ENCODE measurements at places on chromosomes 11 and 22. TPM values are rescaled to one million over a fixed set of nuclear protein-coding genes. Genes with fewer than 3 reads are reported as not detected.

DNA sequence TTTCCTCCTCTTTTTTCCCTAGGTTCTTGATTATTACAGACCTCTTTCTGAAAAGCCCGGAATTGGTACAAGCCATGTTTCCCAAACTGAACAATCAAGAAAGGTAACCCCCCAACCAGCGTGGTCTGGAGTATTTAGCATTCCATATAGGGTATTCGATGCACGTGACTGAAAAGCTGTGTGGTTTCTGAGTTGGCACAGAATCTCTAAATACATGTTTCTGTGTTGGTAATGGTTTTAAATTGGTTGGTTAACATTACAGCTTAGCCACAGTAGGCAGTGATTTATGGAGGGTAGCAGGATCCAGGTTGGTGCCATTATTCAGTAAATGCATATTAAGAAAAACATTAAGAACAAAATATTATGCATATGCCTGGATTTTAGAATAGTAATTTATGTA, 46.8 kb downstream of the ATXN10 start:
- no peak for DNase-seq
- no peaks in the 10 kb centered on the region for H3K27me3 ChIP-seq
- H3K27ac ChIP-seq = no peak overlapping the region
- no peak overlapping the region for H3K4me3 ChIP-seq
- peaks cover 4% of the 10 kb centered on the region for H3K4me1 ChIP-seq

- peaks cover 11% of the 10 kb centered on the region for H3K4me1 ChIP-seq
- 0 out of 2 replicates have a peak overlapping the region, but pooled peaks have one; percentile 6 for H3K4me3 ChIP-seq
- peak overlapping the region; percentile 11 for H3K27ac ChIP-seq
- H3K36me3 ChIP-seq = no peaks in the 10 kb centered on the region
- peak; percentile 22 for DNase-seq
Measured at GRCh38 chr22:41367680-41368542, 13.8 kb upstream of the TEF start.

DNA sequence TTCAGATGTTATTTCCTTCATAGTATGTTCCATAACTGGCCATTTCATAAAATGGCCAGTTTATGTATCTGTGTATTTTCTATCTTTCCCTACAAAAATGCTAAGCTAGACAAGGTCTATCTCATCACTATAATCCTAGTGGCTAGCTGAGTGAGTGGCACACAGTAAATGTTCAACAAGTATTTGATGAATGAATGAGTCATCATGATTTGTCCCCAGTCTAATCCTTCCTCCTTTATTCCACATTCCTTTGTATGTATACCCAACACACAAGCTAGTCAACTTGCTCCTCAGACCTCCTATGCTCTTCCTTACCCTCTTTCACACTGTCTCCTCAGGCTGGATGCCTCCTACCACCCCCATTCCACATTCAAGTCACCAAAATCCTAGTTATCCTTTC, 12.5 kb downstream of the APLNR start:
- peak; percentile 53 for DNase-seq
- H3K27ac ChIP-seq = no peak overlapping the region
- no peaks in the 10 kb centered on the region for H3K27me3 ChIP-seq
- no peak overlapping the region for H3K4me3 ChIP-seq

- no peak for DNase-seq
- no peaks in the 10 kb centered on the region for H3K4me1 ChIP-seq
- no peak overlapping the region for H3K4me3 ChIP-seq
- peaks cover 95% of the 10 kb centered on the region for H3K27me3 ChIP-seq
Measured at GRCh38 chr11:32434356-32435151, 785 bp downstream of the WT1 start.

MUS81 gene
- 23.7 TPM for total RNA-seq

GRCh38 chr11:124745835-124746620, 6.0 kb downstream of the VSIG2 start:
- H3K4me3 ChIP-seq = peak overlapping the region; percentile 58
- H3K36me3 ChIP-seq = no peaks in the 10 kb centered on the region

DNA sequence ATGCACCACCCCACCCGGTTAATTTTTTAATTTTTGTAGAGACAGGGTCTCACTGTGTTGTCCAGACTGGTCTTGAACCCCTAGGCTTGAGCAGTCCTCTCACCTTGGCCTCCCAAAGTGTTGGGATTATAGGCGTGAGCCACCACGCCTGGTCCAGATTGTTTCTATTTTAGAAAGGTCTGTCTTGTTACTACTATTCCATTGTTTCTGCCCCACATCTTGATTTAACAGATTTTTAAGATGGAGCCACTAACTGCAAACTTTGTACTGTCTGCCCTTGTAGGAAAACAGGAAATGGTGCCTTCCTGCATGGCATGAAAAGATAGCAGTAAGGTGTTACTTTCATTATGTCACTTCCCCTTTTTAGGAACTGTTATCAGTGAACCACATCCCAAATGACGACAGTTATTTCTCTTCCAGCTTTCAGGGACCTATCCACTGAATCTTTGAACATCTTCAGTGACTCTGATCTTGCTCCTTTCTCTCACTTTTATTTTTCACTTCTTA, 23.2 kb downstream of the TAF1D start:
- H3K27me3 ChIP-seq = no peaks in the 10 kb centered on the region
- no peak overlapping the region for H3K4me3 ChIP-seq
- no peak overlapping the region for H3K27ac ChIP-seq
- peaks cover 26% of the 10 kb centered on the region for H3K36me3 ChIP-seq
- no peaks in the 10 kb centered on the region for H3K4me1 ChIP-seq

FERMT3 gene
- total RNA-seq = 0.56 TPM

GRCh38 chr11:44923115-44923514, 27.6 kb downstream of the TP53I11 start:
- no peaks in the 10 kb centered on the region for H3K4me1 ChIP-seq
- no peak for DNase-seq
- no peak overlapping the region for H3K27ac ChIP-seq

DNA sequence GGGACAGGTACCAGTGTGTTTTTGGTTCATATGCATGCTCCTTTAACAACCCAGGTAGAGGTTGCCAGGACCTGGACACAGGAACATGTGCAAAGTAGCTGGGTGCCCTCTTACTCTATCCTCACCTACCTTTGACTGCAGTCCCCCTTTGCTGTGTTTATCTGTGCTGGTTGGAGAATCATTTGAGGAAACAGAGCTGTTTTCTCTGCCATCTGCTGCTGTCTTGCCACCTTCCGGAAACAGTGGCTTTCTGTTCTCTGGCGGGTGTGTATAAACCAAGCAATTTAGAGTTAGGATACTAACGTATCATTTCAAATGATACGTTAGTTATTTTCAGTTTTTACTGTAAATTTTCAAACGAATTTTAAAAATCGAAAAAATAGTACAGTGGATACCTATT, 171.9 kb upstream of the TTC12 start:
- H3K27me3 ChIP-seq = no peaks in the 10 kb centered on the region
- no peak overlapping the region for H3K27ac ChIP-seq
- H3K36me3 ChIP-seq = no peaks in the 10 kb centered on the region
- no peaks in the 10 kb centered on the region for H3K4me1 ChIP-seq
- H3K4me3 ChIP-seq = no peak overlapping the region
- DNase-seq = no peak

DNA sequence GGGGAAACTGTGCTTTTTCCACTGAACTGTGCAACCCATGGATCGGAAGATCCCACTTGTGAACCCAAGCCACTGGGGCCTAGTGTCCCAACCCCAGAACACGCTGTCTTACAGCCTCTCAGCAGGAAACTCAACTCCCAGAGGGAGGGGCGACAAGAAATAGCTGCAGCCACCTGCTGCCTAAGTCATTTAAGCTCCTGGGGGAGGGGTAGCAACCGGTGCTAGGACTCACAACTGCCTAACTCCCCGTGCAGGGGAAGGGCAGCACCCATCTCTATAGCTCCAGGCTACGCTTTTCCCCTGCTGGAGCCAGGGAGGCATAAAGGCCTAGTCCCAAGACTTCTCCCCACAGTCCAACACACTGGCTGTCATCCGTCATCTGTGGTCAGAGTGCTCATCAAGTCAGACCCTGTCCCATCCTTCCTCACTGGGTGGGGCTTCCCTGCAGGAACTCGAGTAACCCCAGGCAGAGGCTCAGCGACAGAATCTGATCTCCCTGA, 363.0 kb downstream of the LUZP2 start:
- no peaks in the 10 kb centered on the region for H3K4me1 ChIP-seq
- H3K4me3 ChIP-seq = no peak overlapping the region
- no peak for DNase-seq
- no peaks in the 10 kb centered on the region for H3K36me3 ChIP-seq
- no peak overlapping the region for H3K27ac ChIP-seq
- no peaks in the 10 kb centered on the region for H3K27me3 ChIP-seq

UPK3A gene
- not detected for total RNA-seq

DNA sequence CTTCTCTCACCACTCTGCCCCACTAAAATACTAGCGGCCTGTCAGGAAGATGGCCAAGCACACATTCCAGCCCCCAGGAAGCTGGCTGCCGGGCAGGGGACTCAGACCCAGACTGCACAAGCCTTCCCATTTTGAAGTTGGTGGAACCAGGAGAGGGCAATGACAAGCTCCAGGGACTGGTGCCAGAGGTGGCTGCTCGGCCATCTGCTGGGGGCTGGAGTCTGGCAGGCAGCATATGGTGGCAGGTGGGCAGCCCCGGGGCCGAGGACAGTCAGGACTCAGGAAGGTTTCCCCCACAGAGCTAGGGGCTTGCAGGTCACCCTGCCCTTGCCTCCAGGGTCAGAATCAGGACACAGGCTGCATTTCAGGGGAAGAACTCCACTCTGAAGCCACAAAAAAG, 22.6 kb downstream of the KCNJ5 start:
- no peak overlapping the region for H3K4me3 ChIP-seq
- no peaks in the 10 kb centered on the region for H3K36me3 ChIP-seq
- no peak for DNase-seq
- peaks cover 20% of the 10 kb centered on the region for H3K4me1 ChIP-seq
- no peak overlapping the region for H3K27ac ChIP-seq
- peaks cover 31% of the 10 kb centered on the region for H3K27me3 ChIP-seq

DNA sequence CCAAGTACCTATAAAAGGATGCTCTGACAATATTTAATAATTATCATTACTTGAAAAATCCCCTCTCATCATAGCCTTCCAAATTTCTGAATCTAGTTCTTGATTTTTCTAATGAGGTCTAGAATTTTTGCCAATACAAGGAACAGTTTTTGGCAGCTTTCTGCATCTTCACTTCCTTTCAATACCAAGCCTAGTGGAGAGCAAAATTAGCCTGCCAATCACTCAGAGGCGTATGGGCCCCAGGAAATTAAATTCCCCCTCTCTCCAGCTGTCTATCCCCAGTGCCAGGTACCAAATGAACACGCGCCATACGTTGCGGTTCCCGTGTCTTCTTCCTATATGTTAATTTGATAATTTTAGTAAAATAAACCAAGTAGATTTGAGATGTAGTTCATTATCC, 293.9 kb downstream of the NTM start:
- H3K4me3 ChIP-seq = no peak overlapping the region
- H3K27me3 ChIP-seq = no peaks in the 10 kb centered on the region
- H3K36me3 ChIP-seq = no peaks in the 10 kb centered on the region
- no peak for DNase-seq

RIMBP3C gene
- 0.36 TPM for total RNA-seq
